ENCODE measurements at places on chromosomes 4 and X.

DNA sequence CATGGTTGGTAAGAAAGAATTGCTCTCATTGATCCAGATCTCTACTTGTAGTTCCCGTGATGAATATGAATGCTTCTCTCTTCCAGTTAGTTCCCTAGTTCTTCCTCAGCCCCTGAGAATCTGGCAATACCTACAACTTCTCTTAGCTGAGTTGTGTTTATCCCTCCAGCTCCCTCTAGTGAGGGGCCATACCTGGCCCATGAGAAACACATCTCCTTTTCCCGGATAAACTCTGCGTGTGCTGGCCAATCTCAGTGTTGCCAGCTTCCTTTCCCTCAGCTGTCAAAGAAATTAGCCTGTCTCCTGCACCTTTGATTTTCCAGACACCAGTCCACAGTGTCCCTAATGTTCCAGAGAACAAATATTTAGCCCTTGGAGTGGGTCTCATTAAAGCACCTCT lies 5.7 kb downstream of the CBLL2 start:
- DNase-seq = no peak

- DNase-seq = no peak
These were observed 11.4 kb downstream of the HTRA3 start for GRCh38 chr4:8280876-8281440.

DNA sequence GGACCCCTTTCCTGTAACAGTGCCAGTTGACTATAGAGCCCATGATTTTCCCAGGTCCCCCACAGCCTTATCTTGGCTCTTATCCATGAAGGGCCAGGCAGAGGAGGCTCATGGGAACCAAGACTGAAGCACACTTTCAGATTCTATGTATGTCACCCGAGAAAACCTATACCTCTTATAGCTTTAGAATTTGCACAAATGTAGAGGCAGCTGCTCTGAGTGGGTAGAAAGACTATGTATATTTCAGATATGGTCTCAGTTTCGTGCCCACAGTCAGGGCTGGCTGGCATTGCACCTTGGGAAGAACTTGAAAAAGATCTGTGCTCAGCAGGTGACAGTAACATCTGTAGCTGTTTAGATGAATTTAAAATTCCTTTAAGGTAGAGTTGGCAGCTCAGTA lies 8.3 kb upstream of the LNX1 start:
- no peak for DNase-seq

DNA sequence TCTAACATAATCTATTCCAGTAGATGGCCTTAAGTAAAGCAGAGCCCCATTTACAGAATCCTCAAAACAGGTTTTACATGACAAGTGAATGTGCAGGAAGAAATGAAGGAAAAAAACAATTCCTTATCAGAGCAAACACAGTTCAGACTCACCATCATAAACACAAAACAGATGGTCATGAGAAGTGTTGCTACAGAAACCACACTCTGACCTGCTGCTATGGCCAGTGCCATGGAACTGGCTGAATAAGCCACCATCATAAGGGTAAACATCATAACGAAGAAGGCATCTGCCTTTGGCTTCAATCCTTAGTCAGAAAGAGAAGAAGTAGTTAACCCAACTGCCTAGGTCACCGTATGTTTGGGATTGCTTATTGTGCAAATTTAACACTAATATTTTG lies 61.1 kb downstream of the ABCG2 start:
- no peak for DNase-seq

DNA sequence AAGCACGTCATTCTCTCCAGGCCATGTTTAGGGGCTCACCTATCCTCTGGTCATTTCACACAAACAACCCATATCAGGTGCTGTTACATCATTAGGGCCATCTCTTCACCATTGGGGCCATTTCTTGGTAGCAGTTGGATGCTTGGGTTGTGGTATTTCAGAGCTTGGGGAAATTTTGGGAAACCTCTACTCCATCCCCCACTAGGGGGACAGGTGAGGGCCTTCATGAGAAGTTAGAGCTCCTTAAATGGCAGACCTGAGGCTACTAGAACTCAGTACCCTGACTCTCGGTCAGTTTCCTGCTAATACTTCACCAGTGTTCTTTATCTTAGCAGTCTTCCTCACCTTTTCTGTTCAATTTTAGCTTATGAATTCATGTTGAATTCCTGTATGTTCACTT lies 50.2 kb downstream of the ZNF827 start:
- no peak for DNase-seq
